ENCODE measurements at places on chromosomes 3 and 15. TPM values are rescaled to one million over a fixed set of nuclear protein-coding genes. Genes with fewer than 3 reads are reported as not detected.

TIGIT gene
- total RNA-seq: not detected

CCDC14 gene
- total RNA-seq: 203 TPM

SLC22A13 gene
- 1.3 TPM for total RNA-seq

GOLGA6B gene
- total RNA-seq: not detected

HDC gene
- total RNA-seq: not detected

GOLGB1 gene
- total RNA-seq: 67.9 TPM

RYK gene
- 91.7 TPM for total RNA-seq

CD200 gene
- 57.6 TPM for total RNA-seq

LYSMD4 gene
- 36.9 TPM for total RNA-seq

DLL4 gene
- total RNA-seq: 6.3 TPM

PRKAR2A gene
- 26.3 TPM for total RNA-seq

AADACL2 gene
- total RNA-seq: not detected

ZNF197 gene
- total RNA-seq: 68.2 TPM

TMCO5A gene
- total RNA-seq: not detected

NTRK3 gene
- 95.2 TPM for total RNA-seq

ARIH1 gene
- total RNA-seq: 83.3 TPM

C3orf22 gene
- not detected for total RNA-seq

IL17RE gene
- 0.31 TPM for total RNA-seq
